ENCODE measurements at places on chromosomes 5 and 9.

DNA sequence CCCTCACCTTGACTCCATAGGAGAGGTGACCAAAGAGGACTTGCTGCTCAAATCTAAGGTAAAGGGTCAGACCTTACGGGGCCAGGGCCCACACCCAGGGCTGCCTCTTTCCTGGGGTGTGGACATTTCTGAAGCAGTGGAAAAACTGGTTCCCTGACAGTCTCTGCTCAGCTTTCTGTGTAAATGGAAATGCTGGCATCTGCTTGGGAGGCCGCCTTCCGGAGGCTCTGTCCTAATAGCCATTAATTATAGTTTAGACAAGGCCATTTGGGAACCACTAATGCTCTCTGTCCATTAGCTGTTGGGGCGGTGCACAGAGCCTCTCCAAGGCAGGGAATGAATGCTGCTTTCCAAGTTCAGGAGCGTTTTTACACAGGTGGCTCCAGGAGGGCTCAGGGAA lies 17.3 kb downstream of the USP20 start:
- DNase-seq, result no peak

GRCh38 chr5:172558076-172558976 lies 82.7 kb upstream of the NEURL1B start:
- DNase-seq, result no peak

DNA sequence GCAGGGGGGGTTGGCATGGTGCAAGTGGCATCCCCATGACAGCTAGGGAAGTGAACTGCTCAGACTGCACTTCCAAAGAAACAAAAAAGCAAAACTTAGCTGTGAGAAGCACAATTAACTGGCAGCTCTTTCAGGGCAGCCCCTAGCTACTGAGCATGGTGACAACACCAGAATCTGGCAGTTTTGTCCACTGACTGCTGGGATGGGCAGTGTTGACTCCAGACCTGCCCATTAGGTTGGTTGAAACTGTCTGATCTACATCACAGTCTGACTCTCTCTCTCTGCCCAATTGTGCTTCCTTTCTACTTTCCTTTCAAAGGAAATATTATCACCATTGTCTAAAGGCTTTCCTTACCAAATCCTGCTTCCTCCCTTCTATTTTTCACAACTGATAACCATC lies 12.5 kb upstream of the RAD23B start:
- DNase-seq, result no peak

- no peak for DNase-seq
These were observed 38.1 kb upstream of the JAK2 start for GRCh38 chr9:4946937-4947336.

DNA sequence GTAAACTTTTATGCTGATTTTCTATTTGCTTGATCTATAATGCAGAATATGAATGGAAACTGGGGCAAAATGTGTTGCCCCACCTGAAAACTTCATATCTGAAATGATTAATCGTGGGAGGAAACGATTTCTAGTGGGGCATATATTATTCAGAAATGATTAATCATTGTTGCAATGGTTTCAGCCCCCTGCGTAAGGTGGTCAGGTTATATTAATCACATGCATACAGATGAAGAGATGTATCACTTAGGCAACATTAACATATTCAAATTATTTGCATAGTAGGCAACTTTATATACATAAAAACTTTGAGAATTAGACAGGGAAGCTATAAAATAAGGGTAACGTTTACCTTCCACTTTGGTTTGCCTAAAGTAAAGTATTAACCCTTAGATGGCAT lies 49.8 kb downstream of the LSM11 start:
- no peak for DNase-seq

DNA sequence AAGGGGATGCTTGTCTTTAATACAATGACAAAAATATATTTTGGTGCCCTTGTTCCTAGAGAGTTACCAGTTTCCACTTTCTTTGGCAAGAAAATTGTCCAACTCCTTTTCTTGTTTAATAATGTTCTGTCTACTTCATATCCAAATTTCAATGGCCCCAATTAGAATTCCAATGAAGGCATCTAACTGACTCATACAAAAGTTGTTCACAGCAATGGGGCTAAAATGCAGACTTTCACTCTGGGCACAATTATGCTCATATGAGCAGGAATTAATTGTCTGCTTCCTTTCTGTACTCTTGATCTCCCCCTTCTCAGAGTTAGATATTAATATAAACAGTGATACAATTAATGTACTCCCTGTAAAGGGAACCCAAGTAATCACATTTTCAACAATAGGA lies 42.1 kb upstream of the ZNF622 start:
- no peak for DNase-seq

DNA sequence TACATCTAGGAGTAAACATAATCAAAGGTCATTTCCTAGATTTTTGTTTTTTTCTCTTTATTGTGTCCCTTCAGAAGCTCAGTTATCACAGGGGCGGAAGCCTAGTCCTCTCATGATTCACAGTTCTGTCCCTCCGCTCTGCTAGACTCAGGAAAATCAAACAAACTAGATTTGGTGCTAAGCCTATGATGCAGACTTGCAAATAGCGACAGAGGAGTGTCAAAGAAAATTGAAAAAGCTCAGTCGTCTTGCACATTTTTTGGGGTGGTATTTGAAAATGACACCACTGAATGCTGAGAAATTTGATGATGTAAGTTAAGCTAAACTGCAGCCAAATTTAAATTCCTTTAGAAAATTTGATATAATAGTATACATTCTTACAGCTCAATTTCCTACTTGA lies 59.0 kb downstream of the CDH10 start:
- DNase-seq, result no peak

GRCh38 chr9:91004992-91005391 lies 203.4 kb downstream of the SYK start:
- DNase-seq, result no peak

DNA sequence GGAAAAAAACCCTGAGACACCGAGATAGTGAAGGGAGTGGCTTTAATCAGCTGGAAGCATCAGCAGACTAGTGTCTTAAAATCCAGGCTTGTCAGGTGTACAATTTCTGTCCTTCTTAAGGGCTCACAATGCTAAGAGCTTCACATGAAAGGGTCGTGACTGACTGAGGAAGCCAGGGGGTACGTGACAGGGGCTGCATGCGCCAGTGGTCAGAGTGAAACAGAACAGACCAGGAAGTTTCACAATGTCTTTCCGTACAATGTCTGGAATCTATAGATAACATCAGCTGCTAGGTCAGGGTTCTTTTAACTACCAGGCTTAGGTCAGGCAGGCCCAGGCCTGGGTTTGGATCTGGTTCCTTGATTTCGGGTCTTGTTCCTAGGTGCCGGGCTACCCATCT lies 253.0 kb downstream of the CDH10 start:
- DNase-seq, result no peak

DNA sequence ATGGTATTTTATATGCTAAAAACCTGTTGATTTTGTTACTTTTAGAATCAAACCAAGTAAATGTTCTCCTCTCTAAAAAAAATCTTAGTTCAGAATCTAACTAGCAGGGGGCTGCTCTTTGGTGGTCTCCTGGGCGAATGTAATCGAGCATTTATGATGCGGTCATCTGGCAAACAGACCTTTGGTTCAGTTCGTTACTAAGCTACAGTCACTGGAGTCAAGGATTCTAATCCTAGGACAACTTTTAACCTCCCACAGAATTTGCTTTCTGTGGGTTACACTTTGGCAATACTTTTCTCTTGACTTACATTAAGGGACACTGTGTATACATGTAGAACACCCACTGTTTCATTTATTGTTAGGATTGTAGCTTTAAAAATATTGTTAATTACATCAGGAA lies 26.3 kb upstream of the FREM1 start:
- no peak for DNase-seq

- DNase-seq, result no peak
These were observed 246.4 kb downstream of the FAM114A2 start for GRCh38 chr5:153792305-153792704.

GRCh38 chr9:33022303-33022702 lies 2.8 kb upstream of the DNAJA1 start:
- no peak for DNase-seq

DNA sequence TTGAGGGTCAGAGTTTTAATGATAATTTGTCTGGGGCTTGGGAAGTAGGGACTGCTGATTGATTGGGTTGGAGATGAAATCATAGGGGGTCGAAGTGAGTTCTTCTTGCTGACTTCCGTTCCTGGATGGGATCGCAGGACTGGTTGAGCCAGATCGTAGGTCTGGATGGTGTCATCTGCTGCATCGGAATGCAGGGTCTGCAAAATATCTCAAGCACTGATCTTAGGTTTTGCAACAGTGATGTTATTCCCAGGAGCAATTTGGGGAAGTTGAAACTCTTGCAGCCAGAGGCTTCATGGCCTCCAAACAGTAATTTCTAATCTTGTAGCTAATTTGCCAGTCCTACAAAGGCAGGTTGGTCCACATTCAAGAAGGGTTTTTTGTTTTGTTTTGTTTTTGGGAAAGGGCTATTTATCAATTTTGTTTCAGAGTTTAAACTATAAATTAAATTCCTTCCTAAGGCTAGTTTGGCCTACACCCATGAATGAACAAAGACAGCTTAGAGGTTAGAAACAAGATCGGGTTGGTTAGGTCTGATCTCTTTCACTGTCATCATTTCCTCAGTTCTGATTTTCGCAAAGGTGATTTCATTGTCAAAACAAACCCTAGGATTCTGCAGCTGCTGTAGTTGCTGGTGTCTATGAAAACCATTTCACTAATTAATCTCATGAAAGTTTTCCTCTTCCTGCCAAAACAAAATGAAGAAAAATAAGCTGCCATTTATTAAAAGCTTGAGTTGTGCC lies 388.0 kb downstream of the TMEM232 start:
- no peak for DNase-seq

- DNase-seq, result no peak
These were observed 43.5 kb downstream of the RMI1 start for GRCh38 chr9:84024041-84024575.

DNA sequence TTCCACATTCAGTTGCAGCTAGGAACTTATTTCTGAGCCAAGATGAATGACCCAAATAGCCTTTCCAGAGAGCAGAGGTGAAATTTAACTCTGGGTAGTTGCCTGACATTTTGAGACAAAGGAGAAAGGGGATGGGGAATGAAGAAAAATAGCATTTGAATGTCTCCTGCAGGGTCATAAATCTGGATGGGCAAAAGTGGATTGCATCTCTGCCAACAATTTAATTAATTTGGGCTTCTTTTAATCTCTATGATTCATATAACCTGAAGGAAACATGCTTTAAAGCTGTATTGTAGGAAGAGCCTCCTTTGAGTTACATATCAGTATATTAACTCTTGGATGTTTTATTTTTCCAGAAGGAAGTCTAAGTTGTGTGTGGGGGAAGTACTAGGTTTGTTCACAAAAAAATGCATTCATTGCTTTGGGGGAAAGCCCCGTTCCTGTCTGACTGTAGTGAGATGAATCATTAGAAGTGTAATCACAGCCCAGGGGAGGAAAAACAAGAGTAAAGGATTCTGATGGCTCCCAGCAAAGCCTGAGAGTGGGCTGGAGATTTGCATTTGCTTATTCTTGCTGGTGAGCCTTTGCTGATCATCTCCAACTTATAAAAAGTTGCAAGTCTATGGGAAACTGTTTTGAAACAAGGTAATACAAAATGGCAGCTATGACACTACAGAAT lies 133.0 kb upstream of the IQGAP2 start:
- DNase-seq, result no peak

- no peak for DNase-seq
These were observed 95.7 kb downstream of the INSL6 start for GRCh38 chr9:5089737-5090136.

GRCh38 chr5:167643631-167644280 lies 647.7 kb upstream of the WWC1 start:
- DNase-seq, result no peak

GRCh38 chr5:31995006-31995405 lies 179.1 kb downstream of the GOLPH3 start:
- no peak for DNase-seq

GRCh38 chr9:91536211-91536691 lies 112.6 kb upstream of the NFIL3 start:
- no peak for DNase-seq

GRCh38 chr5:92922231-92922967 lies 658.6 kb downstream of the NR2F1-AS1 start:
- DNase-seq, result no peak

DNA sequence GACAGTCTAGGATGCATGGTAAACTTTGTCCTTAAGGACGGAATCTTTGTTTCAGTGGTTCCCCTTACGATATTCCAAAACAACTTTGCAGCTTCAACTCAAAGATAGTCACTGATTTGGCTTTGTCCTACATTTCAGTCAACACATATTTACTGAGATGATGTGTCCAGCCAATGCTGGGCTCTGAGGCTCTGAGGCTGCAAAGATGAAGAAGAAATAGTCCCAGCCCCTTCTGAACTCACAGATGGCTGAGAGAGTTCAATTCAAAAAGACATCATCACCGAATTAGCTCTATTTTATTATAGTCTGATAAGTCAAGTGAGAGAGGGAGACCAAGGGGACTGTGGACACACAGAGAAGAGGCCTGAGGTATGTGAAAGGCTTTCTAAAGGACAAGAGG lies 544.0 kb downstream of the ACTL7B start:
- DNase-seq, result no peak

Measured in mesothelial cell of epicardium (in vitro differentiated cells).